ENCODE measurements at places on chromosomes 13 and 19.

DNA sequence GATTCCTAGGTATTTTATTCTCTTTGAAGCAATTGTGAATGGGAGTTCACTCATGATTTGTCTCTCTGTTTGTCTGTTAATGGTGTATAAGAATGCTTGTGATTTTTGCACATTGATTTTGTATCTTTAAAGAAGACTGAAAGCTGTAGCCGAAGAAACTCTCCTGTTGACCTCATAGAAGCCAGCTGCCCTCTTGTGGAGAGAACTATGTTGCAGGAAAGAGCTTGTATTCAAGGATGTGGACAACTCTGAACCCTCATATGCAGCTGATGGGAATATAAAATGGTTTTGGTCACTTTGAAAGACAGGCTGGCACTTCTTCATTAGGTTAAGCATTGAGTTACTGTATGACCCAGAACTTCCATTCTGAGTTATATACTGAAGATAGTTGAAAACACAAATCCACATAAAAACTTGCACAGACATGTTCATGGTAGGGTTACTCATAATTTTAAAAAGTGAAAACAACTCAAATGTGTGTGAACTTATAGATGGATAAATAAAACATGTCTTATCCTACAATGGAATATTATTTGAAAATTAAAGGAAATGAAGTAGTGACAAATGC lies 65.8 kb upstream of the SLITRK6 start:
- DNase-seq, result no peak

DNA sequence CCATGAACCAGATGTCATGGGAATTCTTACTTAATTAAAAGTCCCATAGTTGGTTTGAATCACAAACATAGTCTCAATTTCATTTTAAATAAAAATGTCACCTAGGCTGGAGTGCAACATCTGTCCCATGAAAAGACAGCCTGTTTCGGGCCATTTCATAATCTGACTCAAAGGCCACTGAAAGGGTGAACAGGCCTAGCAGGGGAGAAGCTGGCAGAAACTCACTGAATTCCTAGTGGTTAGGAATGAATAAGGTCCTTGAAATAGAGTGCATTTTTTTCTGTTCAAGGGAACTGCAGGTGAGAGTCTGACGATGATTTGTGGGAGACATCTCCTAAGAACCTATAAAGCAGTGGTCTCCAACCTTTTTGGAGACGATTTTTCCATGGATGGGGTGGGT lies 44.0 kb upstream of the PCCA start:
- no peak for DNase-seq

DNA sequence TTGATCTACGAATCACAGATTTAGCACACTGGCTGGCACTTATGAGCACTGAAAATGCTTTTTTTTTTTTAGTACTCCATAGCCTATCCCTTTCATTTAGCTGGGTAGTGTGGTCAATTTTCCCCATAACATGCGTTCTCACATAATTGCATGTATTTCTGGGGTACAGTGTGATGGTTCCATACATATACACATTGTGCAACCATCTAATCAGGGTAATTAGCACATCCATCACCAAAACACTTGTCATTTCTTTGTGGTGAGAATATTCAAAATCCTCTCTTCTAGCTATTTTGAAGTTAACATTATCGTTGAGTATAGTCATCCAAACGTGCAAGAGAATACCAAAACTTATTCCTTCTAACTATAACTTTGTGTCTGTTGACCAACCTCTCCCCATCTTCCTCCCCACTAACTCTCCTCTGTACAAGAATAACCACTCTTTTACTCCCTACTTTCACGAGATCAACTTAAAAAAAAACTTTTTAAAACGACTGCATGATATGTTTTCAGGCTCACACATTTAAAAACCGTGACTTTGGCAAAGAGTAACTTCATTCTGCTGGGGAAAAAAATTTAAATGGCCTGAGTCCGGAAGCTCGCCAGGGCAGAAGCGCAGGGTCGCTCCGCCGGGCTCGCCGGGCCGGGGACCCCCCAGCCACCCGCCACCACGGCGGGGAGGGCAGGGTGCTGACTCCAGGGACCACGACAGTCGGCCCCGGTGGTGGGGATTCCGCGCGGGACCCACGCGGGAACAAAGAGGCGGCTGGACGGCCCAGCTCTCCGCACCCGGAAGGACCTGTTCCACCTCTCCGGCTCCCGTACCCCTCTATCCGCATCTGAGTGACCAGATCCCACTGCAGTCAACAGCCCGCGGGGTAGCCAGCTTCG lies 868 bp upstream of the UBAC2 start:
- no peak for DNase-seq

- DNase-seq, result no peak
These were observed 64.9 kb downstream of the GADD45B start for GRCh38 chr19:2540646-2541454.

DNA sequence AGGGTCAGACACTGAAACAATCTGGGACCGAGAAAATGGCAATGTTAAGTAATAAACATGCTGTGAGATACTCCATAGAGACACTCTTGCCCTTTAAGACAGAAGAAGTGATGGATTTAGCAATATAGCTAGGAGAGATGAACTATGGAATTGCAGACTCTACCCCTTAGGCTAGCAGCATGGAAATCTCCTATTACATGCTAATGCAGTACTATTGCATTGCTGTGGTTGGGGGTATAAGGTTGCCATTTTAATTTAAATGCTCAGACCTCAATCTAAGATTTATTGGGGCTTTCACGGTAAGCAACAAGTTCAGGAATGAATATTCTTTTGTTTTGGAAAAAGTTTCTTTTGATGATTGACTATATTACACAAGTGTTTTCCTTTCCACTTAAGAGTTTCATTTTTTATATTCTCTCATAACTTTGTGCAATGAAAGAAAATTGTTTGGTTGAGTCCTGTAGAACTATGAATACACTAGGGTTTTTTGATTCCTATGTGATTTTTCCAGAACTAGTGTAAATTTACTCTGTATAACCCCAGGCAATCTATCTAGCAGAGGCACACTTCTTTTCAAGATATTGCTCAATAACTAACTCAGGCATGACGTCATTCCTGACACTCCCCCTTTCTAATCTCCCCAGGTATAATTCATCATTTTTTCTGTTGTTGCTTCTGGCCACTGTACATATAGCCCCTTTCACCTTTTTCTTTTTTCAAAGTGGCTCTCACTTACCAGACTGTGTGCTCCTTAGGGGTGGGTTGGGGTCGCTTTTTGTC lies 394.7 kb upstream of the KLF12 start:
- no peak for DNase-seq

DNA sequence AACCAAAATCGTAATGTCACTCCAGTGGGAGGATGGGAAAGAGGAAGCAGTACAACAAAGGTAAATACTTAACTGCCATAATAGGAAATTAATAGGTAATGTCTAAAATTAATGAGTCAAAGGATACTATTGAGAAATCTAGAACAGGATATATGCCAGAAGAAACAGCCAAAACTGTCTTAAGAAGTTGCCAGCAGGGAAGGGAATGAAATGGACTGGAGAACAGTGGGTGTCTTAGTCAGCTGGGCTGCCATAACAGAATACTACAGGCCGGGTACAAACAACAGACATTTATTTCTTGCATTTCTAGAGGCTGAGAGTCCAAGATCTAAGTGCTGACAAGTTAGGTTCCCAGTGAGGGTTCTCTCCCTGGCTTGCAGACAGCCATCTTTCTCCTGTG lies 40.3 kb upstream of the IPO5 start:
- no peak for DNase-seq

DNA sequence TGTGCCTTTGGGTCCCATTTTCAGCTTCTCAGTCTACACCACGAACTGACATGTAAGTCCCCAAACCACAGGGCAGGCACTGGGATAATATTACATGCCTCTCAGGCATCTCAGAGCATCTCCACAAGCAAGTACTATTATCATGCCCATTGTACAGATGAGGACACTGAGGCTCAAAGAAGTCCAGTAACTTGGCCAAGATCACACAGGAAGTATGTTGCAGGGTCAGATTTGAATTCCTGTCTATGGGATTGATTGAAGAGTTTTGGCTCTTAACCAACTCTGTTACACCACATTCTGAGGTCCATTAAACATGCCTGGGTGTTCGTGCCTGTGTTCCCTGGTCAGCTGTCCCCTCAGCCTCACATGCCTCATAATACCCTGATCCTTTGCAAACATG lies 319.8 kb downstream of the FOXO1 start:
- no peak for DNase-seq

- DNase-seq, result no peak
These were observed 40.8 kb downstream of the RCBTB2 start for GRCh38 chr13:48492096-48492440.

DNA sequence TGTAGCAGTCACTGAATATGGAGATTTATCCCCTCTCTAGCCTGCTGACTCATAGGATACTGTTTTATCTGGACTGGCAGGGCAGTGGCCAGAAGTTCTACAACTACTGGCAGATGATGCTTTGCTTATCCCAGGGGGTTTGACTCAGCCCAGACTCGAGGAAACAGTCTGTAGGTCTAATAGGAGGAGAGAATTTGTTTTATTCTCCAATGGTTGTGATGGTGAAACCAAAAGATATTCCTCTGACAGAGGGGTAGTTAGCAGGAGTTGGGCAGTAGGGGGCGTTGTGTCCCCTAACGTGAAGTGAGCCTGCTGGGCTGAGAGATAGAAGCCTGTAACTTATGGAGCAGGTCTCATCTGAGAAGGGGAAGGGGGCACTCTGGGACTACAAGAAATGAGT lies 74.9 kb downstream of the WTIP start:
- no peak for DNase-seq

GRCh38 chr13:79392882-79393563 lies 13.0 kb downstream of the RBM26 start:
- no peak for DNase-seq

DNA sequence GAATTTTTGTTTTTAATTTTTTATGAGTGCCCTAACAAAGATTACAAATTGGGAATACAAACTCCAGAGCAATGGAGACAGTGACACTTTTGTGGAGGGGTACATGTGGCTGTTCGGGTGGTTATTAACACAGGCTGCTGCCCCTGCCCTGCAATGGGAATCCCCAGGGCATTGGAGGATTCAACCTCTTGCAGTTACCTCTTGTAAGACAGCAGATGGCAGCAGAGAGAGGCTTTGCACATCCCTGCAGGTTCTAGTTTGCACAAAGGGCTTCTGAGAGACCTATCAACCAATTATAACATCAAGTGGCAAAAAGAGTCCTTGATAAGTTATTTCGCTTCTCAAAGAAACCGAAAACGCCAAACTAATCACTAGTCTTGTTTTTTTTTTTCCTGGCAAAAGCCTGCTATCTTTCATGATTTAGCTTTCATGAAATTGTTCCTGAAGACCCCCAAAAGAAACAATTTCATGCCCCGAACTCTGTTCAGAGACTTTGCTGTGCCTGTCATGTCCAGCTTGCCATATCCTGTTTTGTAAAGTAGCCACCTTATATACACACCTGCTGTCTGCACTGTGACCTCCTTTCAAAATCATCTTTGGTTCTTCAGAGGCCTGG lies 10.4 kb downstream of the GJB2 start:
- DNase-seq, result no peak

GRCh38 chr19:49165111-49165750 lies 7.6 kb downstream of the TRPM4 start:
- no peak for DNase-seq

GRCh38 chr19:28794301-28794700 lies 418.6 kb downstream of the UQCRFS1 start:
- no peak for DNase-seq

DNA sequence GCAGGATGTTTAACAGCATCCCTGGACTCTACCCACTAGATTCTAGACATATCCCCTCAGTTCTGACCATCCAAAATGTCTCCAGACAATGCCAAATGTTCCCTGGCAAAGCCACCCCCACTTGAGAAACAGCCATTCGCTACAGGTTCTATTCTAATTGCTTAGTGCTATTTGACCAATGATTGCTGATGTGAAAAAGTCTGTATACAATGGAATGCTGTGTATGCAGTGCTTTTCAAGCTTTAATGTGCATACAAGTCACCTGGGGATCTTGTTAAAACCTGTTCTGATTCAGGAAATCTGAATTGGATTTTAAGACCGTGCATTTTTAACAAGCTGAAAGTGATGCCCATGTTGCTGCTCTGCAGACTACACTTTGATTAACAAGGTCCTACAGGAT lies 331.8 kb upstream of the KLF12 start:
- DNase-seq, result no peak

GRCh38 chr19:55463583-55464031 lies 944 bp downstream of the C19orf85 start:
- DNase-seq, result no peak

DNA sequence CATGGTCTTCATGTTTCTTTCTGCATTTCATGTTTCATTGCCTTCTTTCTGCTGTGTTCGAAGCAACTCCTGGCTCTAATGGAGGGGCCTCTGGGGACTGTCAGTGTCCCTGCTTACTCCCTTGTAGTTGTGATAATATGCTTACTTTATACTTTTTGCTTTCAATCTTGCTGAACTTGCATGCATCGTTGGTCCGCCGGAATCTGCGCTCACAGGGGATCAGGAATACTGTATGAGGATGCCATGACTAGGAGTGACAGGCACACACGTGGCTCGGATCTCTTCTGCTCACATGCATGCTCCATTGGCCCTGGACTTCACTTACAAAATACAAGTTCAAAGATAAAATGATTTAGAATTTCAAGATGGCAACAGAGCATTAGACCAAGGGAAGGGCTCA lies 108.8 kb downstream of the SIPA1L3 start:
- DNase-seq, result no peak

DNA sequence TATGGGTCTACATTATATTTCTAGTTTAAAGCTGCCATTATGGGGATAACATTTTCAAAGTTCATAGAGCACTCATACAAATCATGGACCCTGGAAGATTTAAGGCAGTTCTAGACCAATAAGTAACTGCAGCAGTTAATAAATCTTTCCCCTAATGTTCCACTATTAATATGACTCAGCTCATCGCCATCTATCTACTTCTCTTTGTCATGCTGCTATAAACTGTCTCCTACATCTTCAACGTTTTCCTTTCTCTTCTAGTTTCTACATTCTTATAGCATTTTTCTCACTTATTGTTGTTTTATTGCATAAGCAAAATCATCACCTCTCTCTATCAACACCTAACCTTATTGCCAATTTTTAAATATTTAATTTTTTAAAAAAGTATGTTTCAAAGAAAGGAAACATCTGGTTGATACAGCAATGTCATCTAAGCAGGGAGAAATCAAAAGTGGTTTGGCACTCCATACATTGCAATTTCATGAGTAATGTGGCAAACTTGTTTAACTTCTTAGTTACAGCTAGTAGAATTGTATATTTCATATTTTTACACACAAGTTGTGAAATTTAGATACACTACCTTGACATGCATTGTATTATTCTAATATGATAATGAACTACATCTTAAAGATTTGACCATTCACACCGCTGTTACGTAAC lies 1500.4 kb upstream of the MIR17HG start:
- DNase-seq, result no peak

- DNase-seq, result no peak
These were observed 550.3 kb downstream of the GPC5 start for GRCh38 chr13:91948736-91949135.

Measured in stimulated activated CD8-positive, alpha-beta memory T cell treated with anti-CD3 and anti-CD28 coated beads, Interleukin-7, amount 100 ng/mL, for 4 hours (primary cell).